ENCODE measurements at places on chromosomes 1 and 21.

DNA sequence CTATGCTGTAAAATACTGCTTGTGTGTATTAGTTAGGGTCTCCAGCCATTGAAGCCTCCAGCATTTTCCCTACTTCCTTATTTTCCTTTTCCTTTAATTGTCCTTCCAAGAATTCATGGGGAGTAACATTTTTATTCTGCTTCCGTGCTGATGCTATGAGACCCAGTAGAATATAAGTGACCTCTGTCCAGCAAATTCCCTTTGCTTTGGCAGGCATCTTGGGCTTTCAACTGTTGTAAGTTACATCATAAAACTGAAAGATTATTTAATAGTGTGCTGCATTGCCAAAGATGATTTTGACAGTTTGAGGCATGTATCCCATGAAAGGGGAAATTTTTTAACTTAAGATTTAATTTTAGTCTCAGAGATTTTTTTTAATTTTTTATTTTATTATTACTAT lies 48.1 kb upstream of the B3GALT2 start:
- no peak for DNase-seq

DNA sequence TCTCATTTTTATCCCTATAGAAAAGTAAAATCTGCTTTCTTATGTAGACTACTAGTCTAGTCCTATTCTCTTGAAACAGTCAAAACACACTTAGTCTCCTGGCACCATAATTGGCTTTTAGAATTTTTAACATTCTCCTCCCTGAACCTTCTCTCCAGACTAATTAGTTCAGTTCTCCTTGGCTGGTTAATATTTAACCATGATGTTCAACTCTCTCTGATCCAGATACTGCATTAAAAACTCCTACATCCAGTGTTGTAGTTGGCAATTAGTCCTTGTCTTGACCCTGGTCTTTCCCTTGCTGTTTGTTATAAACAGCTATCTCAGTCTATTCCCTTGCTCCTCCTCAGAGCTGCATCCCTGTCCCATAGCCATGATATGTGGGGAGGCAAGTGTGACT lies 422.9 kb upstream of the BEND5 start:
- no peak for DNase-seq

DNA sequence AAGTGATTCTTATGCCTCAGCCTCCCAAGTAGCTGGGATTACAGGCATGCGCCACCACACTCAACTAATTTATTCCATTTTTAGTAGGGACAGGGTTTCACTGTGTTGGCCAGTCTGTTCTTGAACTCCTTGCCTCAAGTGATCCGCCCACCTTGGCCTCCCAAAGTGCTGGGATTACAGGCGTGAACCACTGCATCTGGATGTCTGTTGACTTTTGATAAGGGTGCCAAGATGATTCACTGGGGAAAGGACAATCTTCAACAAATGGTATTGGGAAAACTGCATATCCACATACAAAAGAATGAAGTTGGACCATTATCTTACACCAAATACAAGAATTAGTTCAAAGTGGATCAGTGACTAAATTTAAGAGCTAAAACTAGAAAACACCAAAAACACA lies 19.8 kb downstream of the RO60 start:
- DNase-seq: no peak

DNA sequence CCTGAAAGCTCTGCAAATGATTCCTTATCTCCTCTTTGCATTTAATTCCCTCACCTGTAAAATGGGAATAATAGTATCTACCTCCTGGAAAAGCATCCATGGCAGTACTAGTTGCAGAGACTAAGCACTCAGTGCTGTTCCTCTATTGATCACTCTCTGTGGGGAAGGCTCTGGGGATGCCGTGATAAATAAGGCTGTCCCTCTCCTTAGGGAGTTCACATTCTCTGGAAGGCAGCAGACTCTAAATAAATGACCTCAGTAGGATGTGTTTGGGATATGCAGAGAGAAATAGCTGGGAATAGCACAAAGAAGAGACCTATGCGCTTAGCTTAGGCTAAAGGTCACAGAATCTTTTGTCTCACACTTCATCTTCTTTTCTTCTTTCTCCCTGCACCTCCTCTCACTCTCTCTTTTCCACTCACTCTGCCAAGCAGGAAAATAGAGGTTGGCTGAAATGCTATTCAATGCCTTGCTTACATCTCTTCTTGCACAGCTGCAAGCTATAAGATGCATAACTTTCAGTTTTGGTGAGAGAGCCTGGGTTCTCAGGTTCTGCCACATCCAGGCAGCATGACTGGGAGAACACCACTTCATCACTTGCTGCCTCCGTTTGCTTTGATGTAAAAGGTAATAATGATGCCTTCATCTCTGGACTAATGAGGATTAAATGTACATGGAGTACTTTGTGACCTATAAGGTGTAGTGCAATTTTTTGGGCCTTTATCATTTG lies 101.5 kb downstream of the LMX1A start:
- DNase-seq: no peak

- no peak for DNase-seq
Observed at GRCh38 chr1:156376146-156376545, 7.1 kb downstream of the RHBG start.

DNA sequence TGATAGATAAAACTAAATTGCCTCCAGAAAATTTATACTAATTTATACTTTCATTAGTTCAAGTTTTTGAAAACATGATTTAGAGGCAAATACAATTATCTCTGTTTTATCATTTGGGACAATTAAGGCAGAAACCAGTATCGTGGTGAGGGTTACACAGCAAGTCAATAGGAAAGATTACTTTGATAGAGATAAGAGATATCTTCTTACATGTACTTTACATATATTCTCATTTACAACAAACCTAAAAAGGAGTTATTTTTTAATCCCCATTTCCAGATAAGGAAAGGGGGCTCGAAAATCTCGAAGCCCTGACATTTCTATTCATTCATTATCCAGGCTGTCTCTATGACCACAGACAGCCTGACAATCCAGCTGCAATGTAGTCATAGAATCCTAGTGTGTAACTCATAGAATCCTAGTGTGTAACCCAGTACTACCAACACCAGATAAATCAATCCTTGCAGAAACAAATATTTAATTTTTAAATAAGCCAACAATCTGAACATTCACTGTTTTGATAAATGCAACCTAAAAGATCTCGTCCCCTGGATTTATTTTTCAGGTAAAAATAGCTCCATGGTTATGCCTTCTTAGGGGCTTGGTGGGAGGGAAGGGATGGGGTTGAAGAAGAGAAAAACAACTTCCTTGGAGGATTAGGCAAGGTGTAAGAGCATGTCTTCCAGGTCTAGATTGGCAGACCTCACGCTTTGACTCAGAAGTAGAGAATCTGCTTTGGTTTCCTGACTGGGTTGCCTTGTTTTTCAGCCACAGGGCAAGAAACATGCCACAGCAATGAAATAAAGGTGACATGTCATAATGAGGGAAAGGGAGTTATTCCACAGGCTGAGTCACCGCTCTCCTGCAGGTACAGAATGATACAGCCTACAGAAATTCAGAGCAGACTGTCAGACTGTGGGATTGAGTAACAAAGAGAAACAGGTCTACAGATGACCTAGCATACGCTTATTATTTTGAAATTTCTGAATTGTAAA lies 45.6 kb downstream of the IRF2BP2 start:
- no peak for DNase-seq

- DNase-seq: no peak
Observed at GRCh38 chr1:209380420-209380819, 203.1 kb upstream of the CAMK1G start.
